GM04503 (cell line): ENCODE measurements at places on chromosomes 1 and 21.

DNA sequence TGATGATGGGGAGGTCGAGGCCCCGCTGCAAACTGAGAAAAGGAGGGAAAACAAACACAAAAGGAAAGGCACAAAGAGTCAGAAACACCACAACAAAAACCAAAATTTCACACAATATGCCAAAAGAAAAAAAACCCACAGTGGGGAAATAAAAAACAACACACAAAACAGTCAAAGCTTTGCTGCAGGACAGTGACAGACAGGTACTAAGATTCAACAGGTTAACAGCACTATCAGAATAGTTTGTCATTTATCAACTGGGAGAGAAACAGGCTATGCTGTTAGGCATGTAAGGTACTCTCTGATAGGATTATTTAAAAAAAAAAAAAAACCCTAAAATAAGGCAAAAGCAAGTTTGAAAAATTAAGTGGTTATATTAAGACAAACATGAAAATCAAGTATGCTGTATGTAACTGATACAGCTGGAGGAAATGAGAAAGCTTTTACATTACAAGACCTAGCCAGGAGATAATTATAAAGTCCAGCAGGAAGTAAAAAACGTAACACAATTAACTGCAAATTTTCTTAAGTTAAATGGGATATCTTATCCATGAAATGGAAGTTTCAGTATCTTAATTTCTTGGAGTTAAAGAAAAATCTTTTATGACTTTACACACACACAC lies 179.0 kb downstream of the EIF4G3 start:
- DNase-seq: no peak

- DNase-seq: no peak
Observed at GRCh38 chr1:1090424-1091343, 16.6 kb upstream of the RNF223 start.

DNA sequence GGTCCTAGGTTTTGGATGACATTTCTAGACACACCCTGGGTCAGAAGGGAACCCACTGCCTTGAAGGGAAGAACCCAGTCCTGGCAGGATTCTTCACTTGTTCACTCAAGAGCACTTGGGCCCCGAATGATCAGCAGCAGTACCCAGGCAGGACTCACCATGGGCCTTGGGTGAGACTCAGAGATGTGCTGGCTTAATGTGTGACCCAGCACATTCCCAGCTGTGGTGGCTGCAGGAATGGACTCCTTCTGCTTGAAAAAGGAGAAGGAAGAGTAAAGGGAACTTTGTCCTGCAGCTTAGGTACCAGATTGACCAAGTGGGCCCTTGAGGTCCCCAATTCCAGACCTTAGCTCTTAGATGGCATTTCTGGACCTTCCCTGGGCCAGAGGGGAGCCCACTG lies 12.3 kb upstream of the SMAP2 start:
- DNase-seq: no peak

DNA sequence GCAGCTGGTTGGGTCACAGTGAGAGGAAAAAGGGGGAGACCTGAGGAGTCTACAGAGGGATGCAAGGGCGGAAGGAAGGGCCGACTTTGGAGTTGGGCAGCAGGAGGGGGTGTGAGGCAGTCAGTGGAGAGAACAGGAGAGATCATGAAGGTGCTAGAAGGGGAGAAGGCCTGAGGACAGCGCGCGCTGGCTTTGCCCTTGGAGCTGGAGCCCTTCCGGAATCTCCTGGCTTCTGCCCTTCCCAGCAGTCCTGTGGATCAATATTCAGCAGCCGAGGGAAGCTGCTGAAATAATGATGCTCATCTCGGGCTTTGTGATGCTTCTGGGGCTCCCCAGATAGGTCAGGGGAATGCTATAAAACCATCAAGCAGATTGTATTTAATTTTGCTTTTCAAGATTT lies 26.7 kb downstream of the SLC37A1 start:
- no peak for DNase-seq

DNA sequence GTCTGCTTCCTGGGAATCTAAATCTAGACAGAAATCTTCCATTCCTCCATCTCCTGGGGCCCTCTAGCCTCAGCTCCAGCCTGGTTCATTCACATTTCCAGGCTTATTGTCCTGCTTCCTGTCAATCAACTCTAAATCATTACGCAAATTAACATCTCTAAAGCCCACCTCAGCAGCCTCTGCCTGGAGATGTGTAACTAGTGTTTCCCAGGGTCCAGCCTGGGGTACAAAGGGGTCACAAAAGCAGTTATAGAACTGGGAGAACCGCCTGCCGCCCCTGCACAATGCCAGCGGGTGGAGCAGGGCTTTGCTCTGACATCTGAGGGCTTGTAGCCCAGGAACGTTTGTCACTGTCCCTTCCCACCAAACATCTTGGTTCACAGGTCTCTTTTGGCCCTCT lies 373.5 kb downstream of the RRAGC start:
- no peak for DNase-seq

GRCh38 chr21:34128674-34129038 lies 55.3 kb downstream of the MRPS6 start:
- DNase-seq: no peak

- DNase-seq: peak; percentile 5
Observed at GRCh38 chr21:38567335-38567969, 69.2 kb upstream of the ERG start.

GRCh38 chr1:193392686-193393085 lies 206.3 kb upstream of the B3GALT2 start:
- no peak for DNase-seq

DNA sequence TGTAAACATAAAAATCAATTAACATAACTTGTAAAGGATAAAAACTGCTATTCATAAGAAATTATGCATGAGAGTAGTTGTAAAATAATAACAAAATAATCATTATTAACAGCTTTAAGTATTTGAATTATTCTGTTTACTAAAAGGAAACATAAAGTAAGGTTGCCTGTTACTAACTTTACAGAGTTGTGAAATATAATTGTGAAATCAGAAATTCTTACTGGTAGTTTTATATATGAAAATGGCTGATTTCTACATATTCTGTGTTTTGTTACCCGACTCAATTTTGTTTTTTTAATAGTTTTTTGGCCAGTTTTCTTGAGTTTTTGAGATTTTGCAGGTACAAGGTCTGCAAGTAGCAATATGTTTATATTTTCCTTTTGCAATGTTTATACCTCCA lies 27.8 kb downstream of the FNBP1L start:
- DNase-seq: no peak

DNA sequence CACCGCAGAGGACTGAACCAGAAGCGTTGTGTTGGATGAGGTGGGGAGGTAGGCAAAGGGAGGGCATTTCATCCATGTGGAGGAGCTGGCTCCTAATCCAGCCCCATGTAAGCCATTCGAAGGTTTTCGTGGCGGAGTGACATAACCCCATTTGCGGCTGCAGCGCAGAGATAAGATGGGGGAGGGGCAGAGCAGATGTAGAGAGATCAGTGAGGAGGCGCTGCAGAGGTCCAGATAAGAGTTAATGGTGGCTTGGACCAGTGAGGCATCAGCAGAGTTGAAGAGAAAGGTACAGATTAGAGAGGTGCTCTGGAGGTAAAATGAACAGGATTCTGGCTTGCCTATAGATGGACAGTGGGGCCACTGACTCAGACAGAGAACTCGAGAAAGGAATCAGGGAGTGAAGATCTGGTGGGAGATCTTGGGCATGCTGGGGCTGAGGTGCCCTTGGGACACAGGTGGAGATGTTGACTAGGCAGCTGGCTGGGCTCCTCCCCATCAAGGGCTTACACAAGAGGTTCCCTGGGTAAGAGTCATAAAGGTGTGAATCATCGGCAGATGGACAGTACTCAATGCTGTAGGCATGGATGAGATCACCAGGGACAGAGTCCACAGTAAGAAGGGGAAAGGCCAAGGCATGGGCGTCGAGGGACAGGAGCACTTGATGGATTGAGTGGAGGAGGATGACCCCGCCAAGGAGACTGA lies 7.8 kb upstream of the PTPRF start:
- peak; percentile 44 for DNase-seq

- DNase-seq: no peak
Observed at GRCh38 chr1:228058949-228059633, 23.4 kb upstream of the ARF1 start.

- DNase-seq: no peak
Observed at GRCh38 chr1:170729225-170730002, 65.5 kb downstream of the PRRX1 start.

DNA sequence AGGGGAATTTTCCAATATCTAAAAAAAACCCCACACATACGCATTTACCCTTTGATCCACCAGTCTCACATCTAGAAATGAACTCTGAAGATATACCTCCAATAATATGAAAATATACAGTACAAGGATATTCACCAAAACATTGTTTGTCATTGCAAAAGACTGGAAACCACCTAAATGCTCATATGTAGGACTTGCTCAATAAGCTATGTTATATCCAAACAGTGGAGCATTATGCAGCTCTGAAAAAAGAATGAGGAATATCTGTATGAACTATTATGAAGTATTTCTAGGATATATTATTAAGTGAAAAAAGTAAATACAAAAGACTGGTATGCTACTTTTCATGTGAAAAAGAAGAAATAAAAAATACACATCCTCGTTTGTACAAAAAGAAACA lies 43.6 kb downstream of the CD55 start:
- no peak for DNase-seq

DNA sequence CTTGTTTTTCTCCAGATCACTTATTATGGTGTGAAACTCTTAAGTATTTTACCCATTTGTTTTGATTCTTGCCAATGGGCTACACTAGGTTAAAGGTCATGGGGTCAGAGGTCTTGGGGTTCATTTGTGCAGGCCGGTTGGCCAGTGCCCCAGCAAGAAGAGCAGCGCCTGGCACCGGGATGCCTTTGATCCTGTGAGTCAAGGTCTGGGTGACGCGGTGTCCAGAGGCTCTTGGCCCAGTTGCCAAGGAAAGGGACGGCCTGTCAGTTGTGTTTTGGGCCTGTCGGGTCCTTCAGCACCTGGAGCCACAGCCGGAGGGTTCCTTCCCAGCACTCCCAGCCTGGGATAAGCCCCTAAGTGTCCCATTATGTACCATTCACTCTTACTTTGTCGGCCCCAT lies 25.1 kb downstream of the RHBG start:
- no peak for DNase-seq

- DNase-seq: no peak
Observed at GRCh38 chr1:90851711-90852050, 134.6 kb upstream of the BARHL2 start.

- no peak for DNase-seq
Observed at GRCh38 chr1:37073152-37073853, 39.0 kb upstream of the GRIK3 start.

GRCh38 chr21:37047079-37047478 lies 25.8 kb downstream of the PIGP start:
- DNase-seq: no peak

DNA sequence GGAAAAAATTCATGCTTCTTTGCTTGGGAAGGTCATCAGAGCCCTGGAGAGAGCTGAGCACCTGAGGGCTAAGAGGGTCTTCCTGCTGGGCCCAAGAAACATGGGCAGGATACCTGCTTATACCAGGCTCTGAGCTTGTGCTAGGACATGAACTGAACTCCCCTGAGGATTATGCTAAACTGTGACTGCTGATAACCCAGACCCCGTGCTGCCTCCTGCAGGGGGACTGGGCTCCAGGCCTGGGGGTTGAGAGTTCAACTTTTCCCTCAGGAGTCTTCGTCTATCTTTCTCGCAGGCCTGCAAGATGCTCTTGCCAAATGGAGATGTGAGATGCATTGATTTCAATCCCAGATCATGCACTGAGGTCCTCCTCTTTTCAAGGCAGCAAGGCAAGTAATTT lies 368.5 kb downstream of the HHAT start:
- DNase-seq: no peak

DNA sequence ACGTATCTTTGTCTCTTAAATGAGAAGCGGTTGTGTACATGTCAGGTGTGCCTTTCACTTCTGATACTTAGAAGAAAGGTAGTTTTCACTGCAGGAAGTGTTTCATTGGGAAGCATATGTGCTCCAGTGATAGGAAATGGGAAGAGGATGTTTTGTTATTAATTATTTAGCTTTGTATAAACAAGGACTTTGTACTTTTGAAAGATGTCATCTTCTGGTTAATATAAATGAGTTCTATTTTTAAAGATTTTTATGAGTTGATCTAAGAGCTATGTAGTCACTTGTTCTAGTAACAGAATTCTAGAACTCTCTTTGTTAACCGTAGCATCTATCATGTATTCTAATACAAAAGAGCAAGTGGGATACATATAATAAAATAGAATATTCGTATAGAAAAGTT lies 130.5 kb downstream of the RASAL2 start:
- DNase-seq: no peak

- DNase-seq: no peak
Observed at GRCh38 chr1:212977781-212978645, 27.7 kb downstream of the VASH2 start.

DNA sequence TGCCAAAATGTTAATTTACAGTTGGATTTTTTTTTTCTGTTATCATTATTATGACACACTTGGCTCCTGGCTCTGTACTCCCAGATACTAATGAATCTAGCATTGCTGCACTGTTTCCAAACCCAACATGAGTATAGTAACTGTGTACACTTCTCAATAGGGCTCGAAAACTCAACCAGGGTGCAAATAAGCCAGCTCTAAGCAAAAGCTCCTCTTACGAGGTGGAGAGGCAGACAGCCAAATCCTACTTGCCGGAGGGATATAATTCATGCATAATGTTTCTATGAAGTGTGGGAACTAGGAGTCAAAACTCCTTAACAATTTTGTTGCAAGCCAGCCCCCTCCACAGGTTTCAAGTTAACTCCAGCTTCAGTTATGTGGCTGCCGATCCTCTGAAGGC lies 510.4 kb upstream of the ZP4 start:
- DNase-seq: no peak

DNA sequence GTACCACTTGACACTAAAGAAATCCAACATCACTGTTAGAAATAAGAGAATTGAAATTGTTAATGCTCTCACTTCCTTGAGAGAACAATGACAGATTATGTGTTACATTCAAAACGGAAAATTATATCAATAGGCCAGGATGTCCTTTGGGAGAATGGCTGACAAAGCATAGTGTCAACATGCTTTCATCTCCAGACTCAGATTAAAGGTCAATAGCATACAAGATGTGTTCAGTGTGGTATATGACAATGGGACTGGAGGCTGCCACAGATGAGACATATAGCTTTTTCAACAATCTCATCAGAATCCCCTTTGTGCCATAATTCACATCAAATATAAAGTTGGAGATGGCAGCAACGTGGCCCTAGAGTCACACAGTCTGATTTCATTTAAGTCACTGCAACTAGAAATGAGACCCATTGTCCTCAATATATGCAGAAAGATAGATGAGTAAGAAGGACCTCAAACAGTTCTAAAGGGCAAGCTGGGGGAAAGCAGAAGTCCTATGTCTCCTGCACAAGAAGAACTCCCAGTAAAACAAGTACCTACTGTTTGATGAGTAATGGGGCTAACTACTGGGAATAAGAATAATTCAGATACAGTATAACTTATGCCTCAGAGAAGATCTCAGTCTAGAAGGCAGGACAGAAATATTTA lies 327.9 kb downstream of the TTLL7 start:
- DNase-seq: no peak

- no peak for DNase-seq
Observed at GRCh38 chr1:109689844-109690405, 2.3 kb downstream of the GSTM1 start.
